Cardiac fibroblast (primary cell): ENCODE measurements at places on chromosomes 2 and 18.

DNA sequence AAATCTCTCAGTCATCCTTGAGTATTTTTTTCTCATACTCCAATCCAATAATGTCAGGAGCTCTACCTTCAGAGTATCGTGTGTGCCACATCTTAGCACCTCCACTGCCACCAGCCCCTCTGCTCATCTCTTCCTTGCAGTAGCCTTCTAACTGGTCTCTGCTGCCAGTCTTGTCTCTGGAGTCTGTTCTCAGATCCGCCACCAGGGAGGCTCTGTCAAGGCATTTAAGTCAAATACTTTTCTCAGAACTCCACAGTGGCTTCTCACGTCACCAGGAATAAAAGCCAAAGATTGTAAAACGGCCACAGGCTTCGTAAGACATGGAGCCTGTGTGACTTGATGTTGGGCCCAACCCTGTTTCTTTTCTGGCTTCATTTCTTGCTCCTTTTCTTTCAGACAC is 7.1 kb downstream of the UNC50 start:
- no peak for DNase-seq

- no peak for DNase-seq
Measured at GRCh38 chr2:124995185-124995912, 970.3 kb downstream of the CNTNAP5 start.

DNA sequence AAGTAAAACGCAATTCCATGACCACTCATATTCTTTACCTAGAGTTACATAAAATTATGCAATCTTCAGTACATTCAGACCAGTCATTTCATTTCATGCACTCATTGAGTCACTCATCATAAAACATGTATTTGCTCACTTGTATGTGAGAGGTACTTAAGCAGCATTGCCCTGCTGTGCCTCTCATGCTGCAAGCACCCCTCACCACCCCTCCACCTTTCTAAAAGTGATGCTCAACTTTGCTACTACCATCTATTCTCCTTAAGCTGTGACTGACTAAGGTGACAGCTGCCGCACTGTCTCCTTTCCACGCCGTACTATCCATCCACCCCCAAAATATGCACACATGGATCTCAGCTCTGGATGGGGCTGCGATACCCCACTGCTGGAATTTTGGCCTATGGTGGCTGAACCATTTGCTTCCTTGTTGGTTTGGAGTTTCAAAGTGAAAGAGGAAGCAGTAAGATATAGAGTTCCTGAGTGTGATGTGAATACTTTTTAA is 7.2 kb downstream of the ARHGAP25 start:
- DNase-seq, result no peak

GRCh38 chr2:231319867-231320266 is 75.6 kb upstream of the B3GNT7 start:
- no peak for DNase-seq

DNA sequence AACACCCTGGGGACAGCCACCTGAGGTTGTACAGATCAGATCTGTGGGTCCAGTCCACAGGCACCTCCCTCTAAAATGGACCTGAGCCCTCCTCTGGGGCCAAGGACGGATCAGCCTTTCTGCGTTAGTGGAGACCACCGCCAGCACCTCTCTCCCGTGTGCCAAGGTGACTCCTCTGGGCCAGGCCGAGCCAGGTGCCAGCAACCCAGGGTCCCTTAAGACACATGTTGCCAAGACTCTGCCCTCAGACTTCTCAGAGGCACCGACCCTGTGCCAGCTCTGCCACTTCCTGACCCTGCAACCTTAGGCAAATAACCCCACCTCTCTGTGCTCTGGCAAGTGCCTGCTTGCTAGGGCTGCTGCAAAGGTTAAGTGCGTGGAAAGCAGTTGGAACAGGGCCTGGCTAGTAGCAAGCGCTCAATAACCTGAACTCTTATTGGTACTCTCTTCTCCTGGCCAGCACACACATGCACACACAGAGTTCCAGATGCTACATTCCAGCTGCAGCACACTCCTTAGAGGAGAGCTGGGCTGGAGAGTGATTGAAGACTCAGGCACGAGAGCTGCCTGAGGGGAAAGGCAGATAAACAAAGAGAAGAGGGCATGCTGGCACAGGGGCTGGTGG is 105.6 kb downstream of the TNS1 start:
- DNase-seq, result no peak

GRCh38 chr2:74374509-74375205 is 5.5 kb downstream of the DCTN1 start:
- DNase-seq, result peak; percentile 84

DNA sequence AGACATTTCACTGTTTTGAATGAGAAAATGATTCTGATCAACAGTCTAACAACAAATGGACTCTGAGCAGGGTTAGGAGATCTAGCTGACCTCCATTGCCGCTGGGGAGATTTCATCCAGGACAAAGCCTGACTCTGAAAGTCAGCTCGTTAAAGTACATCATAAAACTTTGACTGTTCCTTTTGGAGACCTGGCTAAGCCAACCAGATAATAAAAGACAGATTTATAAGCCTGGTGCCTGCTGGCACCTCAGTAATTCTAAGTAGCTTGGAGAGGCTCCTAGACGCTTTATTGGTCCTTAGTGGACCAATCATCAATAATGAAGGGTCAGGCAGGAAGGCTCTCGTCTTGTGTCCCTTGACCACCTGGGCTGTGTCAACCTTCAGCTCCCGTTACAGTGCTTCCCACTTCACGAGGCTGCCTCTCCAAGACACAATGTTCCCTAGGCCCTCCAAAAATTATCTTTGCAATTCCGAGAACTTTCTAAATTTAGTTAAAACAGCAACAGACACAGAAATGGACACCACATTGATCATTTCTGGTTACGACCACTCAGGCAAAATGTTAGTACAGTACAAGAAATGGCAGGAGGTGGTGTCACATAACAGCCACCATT is 47.9 kb upstream of the PMAIP1 start:
- no peak for DNase-seq
